ENCODE measurements at places on chromosomes 7 and 10.

DNA sequence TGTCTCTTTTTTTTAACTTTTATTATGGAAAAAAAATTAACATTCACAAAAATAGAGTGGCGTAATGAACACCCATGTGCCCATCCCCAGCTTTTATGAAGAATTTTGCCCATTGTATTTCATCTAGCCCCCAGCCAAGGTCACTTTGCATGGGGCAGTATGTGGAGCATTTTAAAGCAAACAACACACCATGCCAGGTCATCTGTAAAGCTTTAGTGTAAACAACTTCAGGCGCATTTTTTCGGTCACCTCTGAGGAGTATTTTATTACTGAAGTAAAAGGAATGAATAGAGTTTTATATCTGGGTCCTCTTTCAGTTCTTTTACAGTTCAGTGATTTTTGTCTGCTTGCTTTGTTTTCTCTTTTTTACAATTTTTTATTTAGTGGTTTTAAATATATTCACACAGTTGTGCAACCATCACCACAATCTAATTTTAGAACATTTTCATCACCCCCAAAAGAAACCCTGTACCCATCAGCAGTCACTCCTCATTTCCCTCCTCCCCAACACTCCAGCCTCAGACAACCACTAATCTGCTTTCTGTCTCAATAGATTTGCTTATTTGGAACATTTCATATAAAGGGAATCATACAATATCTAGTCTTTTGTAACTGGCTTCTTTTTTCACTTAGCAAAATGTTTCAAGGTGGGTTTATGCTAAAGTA, 87.9 kb downstream of the SLC37A3 start:
- DNase-seq: no peak

GRCh38 chr7:100221767-100222444, 2.2 kb downstream of the PVRIG start:
- no peak for DNase-seq

- DNase-seq: peak; percentile 18
Measured at GRCh38 chr10:99531026-99531695, 1.6 kb upstream of the NKX2-3 start.

DNA sequence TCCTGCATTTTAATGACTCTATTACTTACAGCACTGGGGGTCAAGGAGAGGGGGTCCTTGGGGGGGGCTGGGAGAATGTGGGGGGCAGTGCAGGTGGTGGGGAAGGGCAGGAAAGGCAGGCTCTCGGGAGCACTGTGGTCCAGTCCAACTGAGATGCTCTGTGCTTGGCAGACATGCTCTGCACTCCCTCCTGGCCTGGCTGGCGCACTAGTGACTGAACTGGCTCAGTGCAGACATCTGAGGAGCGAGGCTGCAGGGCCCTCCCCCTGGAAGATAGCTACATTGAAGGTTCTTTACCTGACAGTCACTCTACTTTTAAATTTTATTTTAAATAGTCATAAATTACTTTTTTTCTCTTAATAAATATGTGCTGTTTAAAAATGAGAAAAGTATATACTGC, 105.7 kb downstream of the NEURL1 start:
- DNase-seq: no peak

GRCh38 chr10:79376078-79376628, 28.9 kb downstream of the PPIF start:
- DNase-seq: no peak

DNA sequence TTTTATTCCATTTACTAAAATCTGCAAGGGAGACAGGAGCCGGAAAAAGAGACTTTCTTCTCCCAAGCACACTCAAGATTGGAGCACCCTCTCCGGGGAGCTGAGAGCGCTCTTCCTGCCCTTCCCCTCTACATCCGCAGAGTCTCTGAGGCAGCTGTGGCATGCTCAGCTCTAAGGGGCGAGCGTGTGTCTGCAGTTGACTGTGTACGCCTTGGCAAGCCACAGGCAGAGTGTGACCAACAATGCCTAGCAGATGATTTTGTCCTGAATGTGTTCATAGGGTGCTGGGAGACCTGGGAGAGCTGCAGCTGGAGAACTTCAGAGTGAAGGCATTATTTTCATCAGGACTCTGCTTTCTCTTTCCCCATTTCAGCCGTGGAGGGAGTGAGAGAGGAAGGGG, 20.7 kb downstream of the MTURN start:
- DNase-seq: no peak

- DNase-seq: no peak
Measured at GRCh38 chr10:104440221-104440620, 86.6 kb downstream of the CFAP58 start.

GRCh38 chr7:4097001-4097609, 585.0 kb upstream of the FOXK1 start:
- DNase-seq: no peak

DNA sequence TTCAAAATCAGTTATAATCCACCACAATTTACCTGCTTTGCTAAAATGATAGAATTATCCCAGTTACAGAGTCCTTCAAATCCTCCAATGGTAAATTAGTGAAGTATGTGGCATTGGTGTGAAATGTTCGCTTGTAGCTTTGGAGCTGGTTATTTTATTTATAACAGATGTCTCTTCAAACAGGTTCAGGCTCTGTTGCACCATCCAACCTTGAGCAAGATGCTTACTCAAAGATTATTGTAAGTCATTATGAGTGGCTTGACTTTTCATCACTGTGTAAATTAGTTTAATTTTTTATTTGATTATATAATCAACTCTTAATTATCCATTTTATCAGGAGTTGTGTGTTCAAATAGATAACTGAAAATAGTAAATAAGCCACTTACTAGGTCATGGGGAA, 99.4 kb downstream of the BTRC start:
- DNase-seq: no peak

- no peak for DNase-seq
Measured at GRCh38 chr10:76396134-76396533, 964.7 kb downstream of the LRMDA start.

DNA sequence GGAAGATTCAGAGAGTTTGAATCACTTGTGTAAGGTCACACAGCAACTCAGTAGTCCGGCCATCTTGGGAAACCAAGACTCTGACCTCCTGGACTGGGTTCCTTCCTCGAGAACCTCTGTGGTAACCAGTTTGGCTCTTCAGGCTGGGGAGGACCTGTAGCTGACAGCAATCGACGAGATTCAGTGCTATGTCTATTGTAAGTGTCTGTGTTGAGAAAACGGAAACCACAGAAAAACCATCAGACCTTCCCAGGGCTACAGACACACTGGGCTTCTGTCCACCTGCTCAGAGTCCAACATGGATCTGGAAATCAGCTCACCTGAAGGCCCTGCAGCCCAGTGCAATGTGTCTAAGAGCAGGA, 403.7 kb downstream of the RPS24 start:
- no peak for DNase-seq

- no peak for DNase-seq
Measured at GRCh38 chr7:44912775-44913347, 27.5 kb upstream of the PURB start.

- no peak for DNase-seq
Measured at GRCh38 chr10:34721208-34721840, 93.8 kb downstream of the PARD3 start.

DNA sequence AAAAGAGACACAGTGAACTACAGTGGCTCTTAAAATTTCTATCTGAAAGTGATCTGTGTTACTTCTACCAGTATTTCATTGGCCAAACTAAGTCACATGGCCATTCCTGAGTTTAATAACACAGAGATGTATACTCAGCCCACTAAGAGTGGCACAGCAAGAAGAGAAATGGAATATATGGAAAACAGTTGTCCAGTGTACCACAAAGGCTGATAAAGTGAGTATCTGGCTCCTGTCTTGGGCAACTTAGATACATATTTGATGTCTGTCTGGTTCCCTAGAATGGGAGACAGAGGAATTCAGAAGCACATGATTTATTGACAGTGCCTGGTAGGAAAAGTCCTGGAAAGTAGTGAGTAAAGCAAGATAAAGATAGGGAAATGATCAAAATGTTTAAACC, 10.1 kb upstream of the PON1 start:
- DNase-seq: no peak

DNA sequence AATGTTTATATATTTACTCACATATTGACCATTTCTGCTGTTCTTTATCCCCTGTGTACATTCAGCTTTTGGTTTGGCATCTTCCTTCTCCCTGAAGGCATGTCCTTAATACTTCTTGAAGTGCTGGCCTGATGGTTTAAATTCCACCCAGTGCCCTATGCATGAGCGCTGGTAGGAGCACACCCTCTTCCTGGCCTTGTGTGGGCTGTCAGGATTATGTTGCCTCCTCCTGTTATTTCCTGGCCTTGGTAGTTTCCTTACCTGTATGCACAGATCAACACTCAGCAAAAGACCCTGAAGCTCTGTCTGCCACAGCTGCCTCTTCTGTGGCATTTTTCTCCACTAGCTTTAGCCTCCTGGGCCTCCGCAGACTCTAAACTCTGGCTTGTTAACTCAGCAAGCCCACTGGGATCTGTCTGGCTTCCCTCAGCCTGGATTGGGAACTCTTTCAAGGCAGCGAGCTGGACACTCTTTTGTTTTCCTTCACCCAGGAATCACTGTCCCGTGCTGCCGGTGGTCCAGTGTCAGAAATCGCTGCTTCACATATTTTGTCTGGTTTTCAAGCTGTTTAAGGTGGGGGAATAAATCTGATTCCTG, 595.2 kb downstream of the SDK1 start:
- DNase-seq: no peak

DNA sequence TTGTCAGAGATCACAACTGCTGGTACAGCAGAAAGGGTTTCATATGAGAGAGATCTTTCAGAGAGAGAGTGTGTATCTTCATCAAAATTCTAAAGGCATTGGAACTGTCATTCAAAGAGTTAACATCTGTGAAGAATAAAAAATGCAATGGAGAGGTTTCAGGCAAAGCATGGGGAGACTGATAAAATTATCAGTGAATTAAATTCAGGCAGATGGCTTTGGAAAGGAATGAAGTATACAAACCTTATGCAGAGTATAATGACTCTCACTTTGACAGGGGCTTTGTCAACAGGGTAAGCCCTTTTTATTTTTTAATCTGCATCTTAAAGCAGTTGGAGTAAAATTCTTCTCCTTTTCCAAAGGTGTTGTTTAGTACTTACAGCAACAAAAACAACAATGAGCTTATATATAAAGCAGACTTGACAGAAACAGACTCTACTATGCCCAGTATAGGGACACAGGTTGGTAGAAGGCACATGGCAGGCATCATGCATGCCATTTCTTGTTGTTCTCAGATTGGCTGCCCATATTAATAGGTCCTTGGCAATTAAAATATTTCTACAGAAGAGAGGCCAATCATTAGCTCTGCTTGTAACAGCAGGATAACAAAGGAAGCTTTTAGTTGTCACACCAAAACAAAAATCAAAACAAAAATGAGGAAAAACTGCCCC, 54.9 kb upstream of the NXPH1 start:
- DNase-seq: no peak

- DNase-seq: no peak
Measured at GRCh38 chr7:91632234-91632940, 248.1 kb downstream of the MTERF1 start.

DNA sequence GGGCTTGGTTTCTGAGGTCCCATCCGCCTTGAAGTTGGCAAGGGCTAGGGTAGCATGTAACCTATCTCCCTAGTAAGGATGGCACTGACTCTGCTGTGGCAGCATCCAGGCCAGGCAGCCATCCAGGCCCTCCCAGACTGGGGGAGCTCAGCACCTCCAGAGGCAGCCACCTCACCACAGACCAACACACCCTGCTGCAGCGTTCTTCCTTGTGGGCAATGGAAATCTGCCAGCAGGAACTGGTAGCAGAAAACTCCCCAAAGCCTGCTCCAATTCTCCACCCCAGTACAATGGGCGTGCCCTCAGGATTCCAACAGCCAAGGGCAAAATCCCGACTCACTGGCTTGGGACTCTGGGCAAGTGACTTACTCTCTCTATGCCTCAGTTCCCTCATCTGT, 27.5 kb downstream of the DLG5 start:
- peak; percentile 63 for DNase-seq

DNA sequence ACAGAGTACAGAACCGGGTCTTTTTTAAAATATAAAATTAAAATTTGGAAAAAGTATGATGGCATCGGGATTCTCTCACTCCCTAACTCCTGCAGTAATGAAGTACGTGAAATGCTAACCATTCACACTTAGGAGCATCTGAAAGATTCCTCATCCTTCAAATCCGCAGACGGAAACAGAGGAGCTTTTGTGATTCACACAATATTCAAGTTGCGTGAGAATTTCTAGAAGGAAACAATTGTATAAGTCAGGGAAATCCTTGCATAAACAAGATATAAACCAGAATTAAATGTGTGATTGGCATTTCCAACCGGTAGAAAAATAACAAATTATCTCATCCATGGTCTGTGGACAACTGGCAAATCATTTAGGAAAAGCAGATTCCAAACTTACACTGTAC, 103.2 kb upstream of the ADAM12 start:
- DNase-seq: no peak
